ENCODE measurements at places on chromosomes 7 and 10.

DNA sequence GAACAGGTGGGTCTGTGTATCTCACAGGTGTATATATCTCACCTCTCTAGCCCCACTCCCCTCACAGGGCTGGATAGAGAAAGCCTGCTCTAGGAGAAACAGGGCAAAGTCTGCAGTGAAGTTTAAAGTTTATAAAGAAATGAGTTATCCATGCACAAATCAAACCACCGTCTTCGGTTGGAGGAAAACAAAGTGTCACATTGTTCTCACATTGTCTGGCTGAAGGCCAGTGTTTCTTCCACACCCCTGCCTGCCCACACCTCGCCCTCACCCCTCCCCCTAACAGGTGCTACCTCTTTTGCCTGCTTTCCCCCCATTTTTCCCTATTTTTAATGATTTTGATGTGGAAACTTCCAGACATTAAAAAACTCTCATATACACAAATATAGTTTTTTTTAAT lies 25.8 kb downstream of the AQP1 start:
- DNase-seq: no peak

GRCh38 chr7:154686305-154686704 lies 316.6 kb downstream of the PAXIP1 start:
- DNase-seq: no peak

GRCh38 chr10:26468700-26469099 lies 30.6 kb downstream of the APBB1IP start:
- no peak for DNase-seq

DNA sequence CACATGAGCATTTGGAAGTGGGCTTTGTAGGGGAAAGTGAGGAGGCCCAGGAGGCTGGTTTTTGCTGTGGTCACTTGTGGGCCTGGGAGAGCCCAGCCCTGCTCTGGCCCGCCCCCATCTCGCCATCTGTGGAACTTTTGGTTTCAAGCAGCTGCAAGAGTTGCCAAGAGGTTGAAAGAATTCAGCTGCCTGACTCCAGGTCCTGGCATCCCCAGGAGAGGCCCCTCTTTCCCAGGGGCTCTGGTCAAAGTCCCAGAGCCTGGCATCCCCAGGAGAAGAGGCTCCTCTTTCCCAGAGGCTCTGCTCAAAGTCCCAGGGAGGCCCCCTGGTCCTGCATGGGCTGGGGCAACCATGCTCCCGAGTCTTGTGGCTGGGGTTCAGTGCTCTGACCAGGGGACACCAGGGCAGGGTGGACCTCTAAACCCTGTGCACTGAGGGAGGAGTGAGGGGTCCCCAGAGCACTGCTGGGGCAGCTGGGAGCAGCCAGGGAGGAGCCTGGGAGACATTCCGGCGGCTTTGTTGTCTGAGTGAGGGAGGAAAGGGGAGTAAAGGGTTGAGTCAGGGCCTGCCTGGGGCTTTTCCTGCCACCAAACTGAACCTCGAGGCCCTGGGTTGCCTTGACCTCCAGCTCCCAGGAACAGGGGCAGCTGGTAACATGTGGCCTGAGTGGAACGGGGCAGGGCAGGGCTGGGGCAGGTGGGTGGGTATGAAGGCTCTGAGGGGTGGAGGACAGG lies 27.7 kb upstream of the CSGALNACT2 start:
- DNase-seq: no peak

DNA sequence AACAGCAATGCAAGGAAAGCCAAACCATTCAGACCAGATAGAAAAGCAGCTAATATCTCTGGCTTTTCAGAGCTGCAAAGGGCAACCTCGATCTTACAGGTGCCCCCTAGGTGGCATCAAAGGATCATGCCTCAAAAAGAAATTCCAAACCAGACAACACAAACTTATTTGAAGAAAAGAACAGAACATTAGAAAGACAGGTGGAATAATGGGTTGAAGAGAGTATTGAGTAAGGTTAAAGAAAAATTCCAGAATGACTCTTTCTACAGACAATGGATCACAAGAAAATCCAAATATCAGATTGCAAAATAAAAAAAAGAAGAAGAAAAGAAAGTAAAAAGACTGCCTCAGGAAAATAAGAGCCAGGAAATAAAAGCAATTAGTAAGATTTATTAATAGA lies 213.7 kb downstream of the ELMO1 start:
- DNase-seq: no peak

GRCh38 chr10:13308096-13308495 lies 8.2 kb upstream of the PHYH start:
- no peak for DNase-seq

DNA sequence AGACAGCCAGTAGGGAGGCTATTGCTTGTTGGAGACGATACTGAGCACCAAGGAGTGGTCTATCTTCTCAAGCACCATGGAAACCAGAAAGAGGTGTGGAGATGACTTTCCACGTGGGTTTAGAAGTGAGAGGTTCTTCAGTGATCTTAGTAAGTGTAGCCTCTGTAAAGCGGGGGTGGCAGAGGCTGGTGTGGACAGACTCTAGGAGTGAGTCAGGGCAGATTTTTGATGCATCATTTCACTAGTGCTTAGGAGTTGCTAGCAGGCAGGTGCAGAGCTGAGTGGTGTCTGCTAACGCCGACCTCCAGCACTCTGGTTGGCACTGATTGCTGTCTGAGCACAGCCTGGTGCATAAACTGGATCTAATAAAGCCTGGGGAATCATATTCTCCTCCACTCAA lies 78.4 kb upstream of the ADO start:
- no peak for DNase-seq

- no peak for DNase-seq
Observed at GRCh38 chr10:71924771-71925170, 39.4 kb upstream of the CHST3 start.

GRCh38 chr7:4655311-4655710 lies 26.8 kb upstream of the FOXK1 start:
- no peak for DNase-seq

DNA sequence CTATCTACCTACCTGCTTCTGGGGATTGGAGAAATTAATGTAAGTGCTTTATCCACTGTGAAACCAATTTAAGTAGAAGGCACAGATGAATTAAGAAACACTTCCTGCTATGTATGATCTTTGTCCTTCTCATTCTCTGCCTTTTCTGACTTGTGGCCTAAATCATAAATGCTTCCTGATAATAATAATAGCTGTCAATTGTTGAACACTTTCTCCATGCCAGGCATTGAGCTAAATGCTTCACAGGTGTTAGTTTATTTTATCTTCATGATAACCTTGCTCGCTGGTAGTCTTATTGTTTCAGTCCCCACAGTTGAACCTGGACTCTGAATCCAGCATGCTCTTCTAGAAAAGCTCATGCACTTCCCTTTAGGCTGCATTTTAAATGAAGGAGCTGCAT lies 75.4 kb downstream of the CHN2 start:
- DNase-seq: no peak

GRCh38 chr10:22618078-22618785 lies 96.1 kb downstream of the PIP4K2A start:
- no peak for DNase-seq

DNA sequence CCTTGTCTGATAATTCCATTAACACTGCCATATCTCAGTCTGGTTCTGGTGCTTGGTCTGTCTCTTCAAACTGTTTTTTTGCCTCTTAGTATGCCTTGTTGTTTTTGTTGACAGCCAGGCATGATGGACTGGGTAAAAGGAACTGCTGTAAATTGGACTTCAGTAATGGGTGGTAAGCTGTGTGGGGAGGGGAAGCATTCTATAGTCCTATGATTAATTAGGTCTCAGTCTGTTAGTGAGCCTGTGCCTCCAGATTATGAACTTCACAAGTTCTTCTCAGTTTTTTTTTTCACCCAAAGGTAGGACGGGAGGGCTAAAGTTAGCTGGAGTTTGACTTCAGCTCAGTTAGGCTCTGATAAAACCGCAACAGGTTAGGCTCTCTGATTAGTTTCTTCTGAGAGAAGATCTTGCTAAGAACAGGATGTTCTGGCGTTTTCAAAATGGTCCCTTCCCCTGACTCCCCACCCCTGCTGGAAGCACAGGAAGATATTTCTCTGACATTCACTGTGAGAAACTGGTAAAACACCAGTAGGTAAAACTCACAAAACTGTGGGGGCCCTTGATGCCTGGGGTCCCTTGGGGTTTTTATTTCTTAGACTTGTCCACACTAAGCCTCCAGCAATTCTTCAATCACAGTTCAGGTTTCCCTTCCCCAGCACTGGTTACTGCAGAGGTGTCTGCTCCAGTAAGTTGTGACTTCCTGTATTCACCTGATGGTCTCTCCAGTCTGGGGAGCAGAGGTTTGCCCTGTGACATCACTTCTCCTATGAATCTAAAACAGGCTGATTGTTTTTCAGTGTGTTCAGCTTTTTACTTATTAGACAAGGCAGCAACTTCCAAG lies 43.3 kb upstream of the CCDC71L start:
- no peak for DNase-seq

GRCh38 chr10:43318976-43319960 lies 52.2 kb upstream of the FXYD4 start:
- DNase-seq: no peak

GRCh38 chr7:65453341-65454030 lies 79.8 kb downstream of the ZNF92 start:
- DNase-seq: no peak

GRCh38 chr7:129855234-129855673 lies 97.5 kb downstream of the UBE2H start:
- no peak for DNase-seq

- DNase-seq: no peak
Observed at GRCh38 chr10:132392184-132392800, 4.7 kb upstream of the PWWP2B start.

DNA sequence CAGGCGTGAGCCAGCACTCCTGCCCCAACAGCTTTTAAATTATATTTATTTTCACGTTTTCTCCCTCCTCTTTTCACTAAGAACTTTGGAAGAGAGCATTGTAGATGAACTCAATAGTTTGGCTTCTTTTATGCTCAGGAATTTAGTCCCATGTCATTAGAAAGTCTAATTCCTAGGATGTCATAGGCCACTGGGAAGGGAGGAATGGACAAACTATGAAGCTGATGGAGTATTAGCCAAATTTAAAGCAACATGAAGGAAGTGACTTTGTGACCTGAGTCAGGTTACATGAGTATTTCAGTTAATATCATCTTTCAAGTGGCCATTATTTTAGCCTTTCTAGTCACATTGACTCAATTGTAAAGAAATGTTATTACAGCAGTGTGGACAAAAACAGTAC lies 18.0 kb upstream of the OPN4 start:
- DNase-seq: no peak

DNA sequence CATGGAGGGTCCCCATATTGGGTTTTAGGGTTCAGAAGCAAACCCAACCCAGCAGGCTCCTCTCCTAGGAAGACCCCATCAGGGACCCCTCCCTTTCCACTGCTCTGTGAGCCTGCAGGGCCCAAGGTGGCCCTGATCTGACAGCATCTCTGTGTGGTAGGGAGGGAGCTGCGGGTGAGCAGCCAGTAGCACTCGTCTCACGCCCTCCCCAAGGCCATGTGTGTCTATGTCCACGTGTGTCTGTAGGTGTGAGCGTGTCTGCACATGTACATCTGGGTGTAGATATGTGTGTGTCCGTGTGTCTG lies 103.5 kb upstream of the FAM20C start:
- no peak for DNase-seq

DNA sequence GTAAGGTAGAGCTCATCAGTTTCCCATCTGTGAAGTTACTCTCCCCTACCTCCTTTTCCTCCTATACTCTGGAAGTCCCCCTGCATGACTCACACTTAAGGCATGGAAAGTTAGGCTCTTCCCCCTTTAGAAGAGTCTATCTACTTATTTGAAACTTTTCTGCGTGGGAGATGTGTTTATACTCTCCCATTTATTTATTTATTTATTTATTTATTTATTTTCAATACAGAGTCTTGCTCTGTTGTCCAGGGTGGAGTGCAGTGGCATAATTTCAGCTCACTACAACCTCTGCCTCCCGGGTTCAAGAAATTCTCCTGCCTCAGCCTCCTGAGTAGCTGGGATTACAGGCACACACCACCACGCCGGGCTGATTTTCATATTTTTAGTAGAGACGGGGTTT lies 107.5 kb upstream of the JCAD start:
- DNase-seq: no peak

- no peak for DNase-seq
Observed at GRCh38 chr7:106001886-106002285, 38.8 kb downstream of the CDHR3 start.

GRCh38 chr7:90172121-90172520 lies 17.9 kb downstream of the STEAP1 start:
- no peak for DNase-seq

DNA sequence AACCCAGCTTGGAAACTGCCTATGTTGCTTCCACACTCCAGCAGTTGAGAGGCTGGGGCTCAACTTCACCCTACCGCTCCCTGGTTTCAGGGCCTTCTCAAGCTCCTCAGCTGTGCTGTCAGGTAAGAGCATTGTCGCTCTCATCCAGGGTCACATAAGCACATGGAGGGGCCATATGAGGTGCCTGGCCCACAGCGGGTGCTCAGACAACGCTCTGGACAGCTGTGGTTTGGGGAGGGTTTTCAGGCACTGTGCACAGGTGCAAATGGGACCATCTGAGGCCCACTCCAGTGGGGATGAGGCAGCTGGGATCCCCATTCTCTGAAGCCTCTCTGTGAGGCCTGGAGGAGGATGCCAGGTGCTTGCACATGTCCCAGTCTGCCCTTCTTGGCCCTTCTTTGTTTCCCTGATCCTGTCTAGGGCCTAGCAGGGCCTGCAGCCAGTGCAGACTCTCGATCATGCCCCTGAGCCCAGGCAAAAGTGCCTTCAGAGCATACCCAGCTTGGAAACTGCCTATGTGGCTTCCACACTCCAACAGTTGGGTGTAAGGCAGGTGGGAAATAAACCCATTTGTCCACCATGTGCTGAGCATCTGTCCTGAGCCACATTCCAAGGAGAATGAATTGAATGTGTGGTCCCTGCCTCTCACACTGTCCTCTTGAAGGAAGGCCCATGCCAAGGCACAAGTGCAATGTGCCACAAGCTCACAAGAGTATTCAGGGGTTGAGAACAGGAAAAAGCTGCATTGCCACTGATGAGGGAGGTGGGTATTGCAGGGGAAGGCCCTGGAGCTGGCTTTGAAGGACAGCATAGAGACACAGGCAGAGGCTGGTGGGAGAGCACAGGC lies 40.3 kb downstream of the VSTM4 start:
- no peak for DNase-seq

DNA sequence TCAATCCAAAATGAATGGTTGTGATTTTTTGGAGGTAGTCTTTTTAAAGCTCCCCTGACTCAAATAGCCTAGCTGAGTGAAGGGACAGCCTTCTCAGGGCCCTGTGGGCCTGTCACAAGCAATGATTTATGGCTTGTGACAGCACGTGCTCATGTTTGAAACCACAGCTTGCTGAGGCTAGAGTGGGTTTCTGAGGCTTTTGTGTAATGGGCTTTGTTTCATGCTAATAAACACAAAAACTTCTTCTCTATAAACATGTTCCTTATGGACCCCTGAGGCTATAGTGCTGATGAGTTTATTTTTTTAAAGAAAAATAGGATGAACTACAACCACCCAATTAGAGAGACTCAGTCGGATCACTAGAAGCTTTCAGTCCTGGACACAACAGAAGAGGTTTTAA lies 36.1 kb upstream of the BET1 start:
- no peak for DNase-seq

DNA sequence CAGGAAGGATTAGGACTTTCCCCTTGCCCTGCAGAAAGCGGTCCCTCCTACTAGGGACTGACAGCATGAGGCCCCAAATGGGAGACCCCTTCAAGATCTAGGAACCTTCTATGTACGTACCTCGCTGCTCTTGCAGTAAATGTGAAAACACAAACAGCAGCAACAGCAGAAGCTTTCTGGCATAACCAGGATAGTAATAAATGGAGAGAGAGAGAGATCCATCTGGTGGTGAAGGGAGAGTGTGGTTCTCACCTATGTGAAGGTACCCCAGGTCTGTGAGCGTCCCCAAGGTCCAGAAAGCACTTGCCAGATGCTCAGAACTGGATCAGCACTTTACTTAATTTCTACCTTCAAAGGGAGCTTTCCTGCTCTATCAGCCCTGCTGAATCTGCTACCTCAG lies 592.7 kb downstream of the PARD3 start:
- no peak for DNase-seq
